ENCODE measurements at places on chromosomes 7 and 10. TPM values are rescaled to one million over a fixed set of nuclear protein-coding genes. Genes with fewer than 3 reads are reported as not detected.
A peak's percentile ranks its signal among the peaks of the same experiment; 100 is the strongest.

The WNT2 gene
- not detected for total RNA-seq

The WEE2 gene
- total RNA-seq = not detected

The BEND7 gene
- total RNA-seq = not detected

The DEPP1 gene
- total RNA-seq = 0.33 TPM

The EBF3 gene
- not detected for total RNA-seq

The HSPA14 gene
- total RNA-seq = 24.6 TPM

The CPN1 gene
- not detected for total RNA-seq

The CYP3A5 gene
- total RNA-seq = not detected

The MYO1G gene
- 414 TPM for total RNA-seq

The FOXP2 gene
- not detected for total RNA-seq

The CHAT gene
- not detected for total RNA-seq

The SDK1 gene
- 0.10 TPM for total RNA-seq

The NPFFR1 gene
- not detected for total RNA-seq

The GLCCI1 gene
- total RNA-seq = 27.9 TPM

The USP54 gene
- total RNA-seq = 2.7 TPM

The MMP21 gene
- 0.10 TPM for total RNA-seq

DNA sequence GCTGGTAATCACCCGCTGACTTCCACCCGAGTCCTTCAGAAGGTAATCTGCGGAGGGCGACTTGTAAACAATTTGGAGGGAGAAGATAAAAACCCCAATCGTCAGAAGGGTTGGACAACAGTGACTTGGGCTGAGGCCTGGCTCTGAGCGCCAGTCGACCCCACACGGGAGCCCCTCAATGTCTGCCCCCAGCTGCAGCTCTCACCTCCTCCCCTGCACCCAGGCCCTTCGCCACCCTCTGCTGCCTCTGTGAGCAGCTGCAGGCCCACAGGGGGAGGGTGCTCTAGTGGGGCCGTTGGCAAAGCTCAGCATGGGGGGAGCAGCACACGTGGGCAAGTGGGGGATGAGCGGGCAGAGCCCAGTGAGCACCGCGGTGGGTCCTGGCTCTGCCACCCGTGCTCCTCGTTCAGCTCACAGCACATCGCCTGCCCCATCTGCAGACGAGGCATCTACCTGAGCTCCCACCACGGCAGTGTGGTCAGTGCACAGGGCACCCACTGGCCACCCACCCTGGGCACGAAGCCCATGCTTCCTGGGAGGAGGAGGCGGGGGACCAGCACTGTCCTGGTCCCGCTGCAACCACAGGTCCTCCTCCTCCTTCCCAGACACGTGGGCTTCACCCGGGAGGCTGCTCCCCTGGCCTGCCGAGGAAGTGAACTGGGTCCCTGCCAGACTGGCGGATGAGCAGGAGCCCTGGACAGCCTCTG lies 280.5 kb downstream of the ELFN1 start:
- DNase-seq = no peak

- DNase-seq = no peak
Observed at GRCh38 chr7:121604627-121605316, 208.7 kb upstream of the FAM3C start.

DNA sequence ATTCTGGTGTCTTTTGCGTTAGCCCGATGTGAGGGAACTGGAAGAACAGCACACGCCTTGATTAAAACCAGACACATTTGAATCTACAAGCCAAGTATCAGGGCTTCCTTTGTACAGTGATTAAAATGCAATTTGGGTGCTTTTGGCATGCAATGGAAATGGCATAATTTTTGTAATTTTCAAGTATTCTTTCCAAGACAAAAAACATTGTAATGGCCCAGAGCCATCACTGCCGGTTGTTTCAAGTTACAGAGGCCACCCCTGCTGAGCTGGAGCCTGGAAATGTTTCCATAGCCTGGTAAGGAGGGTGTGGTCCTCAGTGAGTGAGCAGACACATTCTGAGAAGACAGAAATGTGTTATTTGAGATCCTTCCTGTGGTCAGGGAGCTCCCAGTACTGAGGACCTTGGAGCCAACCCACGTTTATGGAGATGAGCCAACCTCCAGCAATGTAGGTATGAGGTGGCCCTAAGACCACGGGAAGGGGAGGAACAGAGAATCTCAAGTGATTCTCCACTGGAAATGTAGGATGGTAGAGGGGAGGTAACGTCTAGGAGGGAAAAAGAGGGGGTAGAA lies 20.9 kb downstream of the TEX36 start:
- DNase-seq = no peak

- no peak for DNase-seq
Observed at GRCh38 chr10:113585949-113586348, 33.1 kb downstream of the HABP2 start.

- DNase-seq = no peak
Observed at GRCh38 chr10:124221356-124222317, 128.2 kb upstream of the CHST15 start.

GRCh38 chr7:129176916-129177710 lies 11.3 kb upstream of the SMO start:
- DNase-seq = no peak

GRCh38 chr7:8809320-8809719 lies 375.9 kb downstream of the NXPH1 start:
- no peak for DNase-seq

GRCh38 chr7:41779918-41780317 lies 77.0 kb upstream of the INHBA start:
- no peak for DNase-seq

- no peak for DNase-seq
Observed at GRCh38 chr7:97859606-97860204, 12.5 kb downstream of the ASNS start.

DNA sequence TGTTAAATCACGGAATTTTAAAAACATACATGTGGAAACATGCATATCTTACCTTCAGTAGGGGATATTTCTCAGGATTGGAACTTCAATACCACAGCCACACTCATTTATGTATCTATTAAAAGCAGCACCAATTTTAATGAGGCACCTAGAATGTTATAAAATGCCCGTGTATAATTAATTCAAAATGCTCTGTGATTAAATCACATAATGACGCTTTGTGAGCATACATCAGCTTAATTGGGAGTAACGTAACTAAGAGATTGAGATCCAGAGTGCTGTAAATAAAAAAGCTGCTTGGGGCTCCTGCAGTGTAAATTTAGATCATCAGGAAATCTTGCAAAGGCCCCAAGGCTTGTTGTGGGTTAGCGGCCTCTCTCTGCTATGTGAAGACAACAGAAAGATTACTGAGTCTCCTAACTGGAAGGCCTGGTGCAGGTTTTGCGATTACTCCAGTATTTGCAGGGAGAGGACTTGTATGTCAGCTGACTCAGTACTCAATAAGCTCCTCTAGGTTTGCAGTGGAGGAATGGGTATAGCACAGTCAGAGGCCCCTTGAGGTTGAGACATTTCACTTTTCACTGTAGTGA lies 195.5 kb upstream of the PHYHIPL start:
- no peak for DNase-seq

DNA sequence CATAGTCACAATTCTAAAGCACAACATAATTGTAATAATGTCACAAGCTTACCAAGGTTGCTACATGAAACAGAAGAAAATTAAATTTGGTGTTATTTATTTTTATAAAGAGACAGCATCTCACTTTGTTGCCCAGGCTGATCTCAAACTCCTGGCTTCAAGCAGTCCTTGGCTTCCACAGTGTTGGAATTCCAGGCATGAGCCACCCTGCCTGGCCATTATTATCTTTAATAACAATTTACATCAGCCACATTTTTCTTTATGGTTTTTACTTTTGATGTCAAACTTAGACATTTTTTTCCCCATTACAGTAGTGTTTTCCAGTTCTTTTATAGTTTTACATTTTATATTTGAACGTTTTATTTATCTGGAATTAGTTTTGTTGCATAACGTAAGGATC lies 46.7 kb downstream of the BMPR1A start:
- no peak for DNase-seq

DNA sequence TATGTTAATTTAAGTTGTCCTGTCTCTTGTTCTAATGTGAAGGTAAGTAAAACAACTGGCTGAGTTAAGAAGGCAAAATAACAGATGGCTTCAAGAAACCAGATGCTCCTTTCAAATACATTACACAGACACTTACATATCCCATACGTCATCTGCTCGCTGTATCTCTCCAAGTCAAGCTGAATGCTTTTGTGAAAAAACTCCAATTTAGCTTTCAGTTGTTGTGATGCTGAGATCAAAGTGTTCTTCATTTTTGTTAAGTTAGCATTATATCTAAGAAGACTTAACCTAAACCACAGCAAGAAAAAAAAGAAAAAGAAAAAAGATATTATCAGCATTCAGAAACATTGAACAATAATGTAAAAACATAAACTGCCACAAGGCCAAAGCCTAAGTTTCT lies 18.5 kb upstream of the ERLIN1 start:
- DNase-seq = no peak

GRCh38 chr10:118543714-118544400 lies 51.6 kb downstream of the PRLHR start:
- peak; percentile 58 for DNase-seq

- no peak for DNase-seq
Observed at GRCh38 chr7:140518370-140519006, 39.2 kb upstream of the MKRN1 start.

- DNase-seq = no peak
Observed at GRCh38 chr10:30187010-30187409, 127.6 kb upstream of the JCAD start.

- DNase-seq = peak; percentile 17
Observed at GRCh38 chr10:47206449-47207280, 93.3 kb upstream of the GDF10 start.

- no peak for DNase-seq
Observed at GRCh38 chr10:44858988-44859387, 52.1 kb upstream of the TMEM72 start.

GRCh38 chr10:121216721-121217181 lies 365.6 kb downstream of the WDR11 start:
- DNase-seq = no peak

DNA sequence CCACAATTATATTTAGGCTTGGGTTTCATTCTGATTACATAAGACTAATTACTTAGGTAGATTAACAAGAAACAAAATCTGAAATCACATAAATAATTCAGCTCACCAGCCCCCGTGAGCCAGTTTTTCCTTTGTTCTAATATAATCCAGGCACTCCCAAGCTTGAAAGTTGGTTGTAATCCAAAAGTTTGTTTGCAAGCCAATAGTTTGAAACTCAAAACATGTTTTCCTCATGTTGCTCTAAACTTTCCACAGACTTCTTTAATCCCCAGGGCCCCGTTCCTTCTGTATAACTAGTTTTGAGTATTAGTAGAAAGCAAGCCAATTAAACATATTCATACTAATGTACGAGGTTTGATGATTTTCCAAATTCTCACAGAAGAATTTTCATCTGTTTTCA lies 56.1 kb downstream of the SP8 start:
- DNase-seq = no peak

GRCh38 chr10:130772676-130773075 lies 538.8 kb downstream of the TCERG1L start:
- DNase-seq = no peak

DNA sequence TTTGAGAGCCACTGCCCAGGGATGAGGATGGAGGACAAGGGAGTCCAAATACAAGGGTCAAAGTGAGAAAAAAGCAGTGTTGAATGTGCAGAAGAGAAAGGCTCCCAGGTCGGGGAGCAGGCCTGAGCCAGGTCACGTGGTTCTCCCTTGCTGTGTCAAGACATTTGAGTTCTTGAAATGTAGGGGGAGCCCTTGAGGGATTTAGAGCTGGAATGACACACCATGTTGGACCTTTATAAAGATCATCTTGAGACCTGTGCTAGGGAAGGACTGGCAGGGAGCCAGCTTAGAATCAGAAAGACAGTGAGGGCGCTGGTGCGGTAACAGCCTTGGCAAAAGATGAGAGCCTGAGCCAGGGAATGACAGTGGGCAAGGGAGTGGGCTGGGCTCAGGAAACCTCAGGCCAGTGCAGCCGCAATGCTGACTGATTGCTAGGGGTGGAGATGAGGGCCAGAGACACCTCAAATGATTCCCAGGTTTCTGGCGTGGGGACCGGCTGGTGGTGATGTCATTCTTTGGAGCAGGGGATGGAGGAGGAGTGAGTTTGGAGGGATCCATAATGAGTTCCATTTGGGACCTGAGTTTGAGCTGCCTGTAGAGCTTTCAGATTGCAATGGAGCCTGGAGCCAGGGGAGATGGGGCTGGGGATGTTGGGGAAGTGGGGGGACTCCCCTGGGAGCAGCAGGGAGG lies 120.1 kb downstream of the PTPN20 start:
- DNase-seq = no peak

- DNase-seq = no peak
Observed at GRCh38 chr10:58575491-58575890, 62.8 kb downstream of the BICC1 start.

GRCh38 chr7:74149603-74150002 lies 24.6 kb upstream of the EIF4H start:
- DNase-seq = no peak

DNA sequence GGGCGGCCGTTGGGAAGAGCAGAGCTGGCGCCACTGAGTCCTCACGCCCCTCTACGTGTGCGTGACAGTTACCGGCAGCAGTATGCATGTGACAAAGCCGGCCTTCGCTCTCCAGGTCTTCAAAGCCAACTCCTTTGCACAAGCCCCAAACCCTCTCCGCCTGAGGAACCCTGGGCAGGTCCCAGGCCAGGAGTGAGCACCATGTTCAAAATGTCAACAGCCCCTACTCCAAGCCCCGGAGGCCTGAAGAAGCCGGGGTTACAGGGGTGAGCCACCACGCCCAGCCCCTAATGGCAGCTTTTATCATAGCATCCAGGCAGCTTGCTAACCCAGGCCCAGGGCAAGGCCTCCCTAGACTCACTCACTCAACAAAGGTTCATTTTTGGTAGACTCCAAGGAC lies 70.8 kb downstream of the OAT start:
- no peak for DNase-seq

- DNase-seq = no peak
Observed at GRCh38 chr7:115015619-115016018, 93.7 kb downstream of the MDFIC start.

DNA sequence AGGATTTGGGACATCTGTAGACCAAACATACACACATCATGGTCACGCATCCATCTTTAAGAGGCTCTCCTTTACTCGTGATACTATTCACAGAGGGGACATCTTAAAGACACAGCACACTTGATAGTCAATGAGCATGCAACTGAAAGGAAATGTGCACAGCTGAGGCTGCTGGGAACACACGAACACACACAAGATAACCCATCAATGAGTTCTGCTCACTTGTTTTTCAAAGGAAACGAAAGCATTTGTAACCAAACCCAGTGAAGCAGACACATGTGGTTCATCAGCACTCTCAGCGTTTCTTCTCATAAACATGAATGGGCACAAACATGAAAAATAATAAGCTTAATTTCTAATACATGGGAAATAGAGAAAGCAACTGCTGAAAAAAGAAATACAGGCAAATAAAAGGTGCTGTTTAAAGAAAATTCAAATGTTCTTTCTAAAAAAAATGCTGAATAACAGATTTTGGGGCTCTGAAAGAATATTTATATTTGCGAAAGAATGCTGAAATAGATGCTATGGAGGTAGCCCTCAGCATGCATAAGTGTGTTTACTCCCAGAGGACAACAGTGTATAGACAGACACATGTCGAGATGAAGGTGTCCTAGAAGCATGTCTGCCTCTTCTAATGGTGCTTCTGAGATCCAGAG lies 59.7 kb upstream of the LAMB4 start:
- peak; percentile 34 for DNase-seq

- no peak for DNase-seq
Observed at GRCh38 chr10:57169597-57169996, 808.5 kb upstream of the ZWINT start.
